ENCODE measurements at places on chromosomes 11 and 22.

DNA sequence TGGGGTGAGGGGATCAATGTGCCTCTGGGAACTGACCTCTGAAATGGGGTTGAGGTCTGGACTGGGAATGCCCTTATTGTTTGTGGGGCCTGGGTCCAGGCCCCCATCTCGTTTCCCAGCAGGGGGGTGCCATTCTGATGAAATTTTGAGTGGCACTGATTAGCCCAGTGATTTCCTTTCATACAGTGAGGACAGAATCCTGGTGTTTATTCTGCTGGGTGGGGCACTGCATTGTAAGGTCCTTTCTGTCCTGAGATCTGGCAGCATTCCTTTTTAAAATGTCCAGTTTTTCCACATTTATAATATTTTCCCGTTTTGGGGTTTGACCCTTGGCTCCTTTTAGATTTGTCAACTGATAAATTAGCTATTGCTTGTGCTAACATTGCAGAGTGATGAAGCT lies 27.1 kb downstream of the OR10A6 start:
- DNase-seq, result no peak

DNA sequence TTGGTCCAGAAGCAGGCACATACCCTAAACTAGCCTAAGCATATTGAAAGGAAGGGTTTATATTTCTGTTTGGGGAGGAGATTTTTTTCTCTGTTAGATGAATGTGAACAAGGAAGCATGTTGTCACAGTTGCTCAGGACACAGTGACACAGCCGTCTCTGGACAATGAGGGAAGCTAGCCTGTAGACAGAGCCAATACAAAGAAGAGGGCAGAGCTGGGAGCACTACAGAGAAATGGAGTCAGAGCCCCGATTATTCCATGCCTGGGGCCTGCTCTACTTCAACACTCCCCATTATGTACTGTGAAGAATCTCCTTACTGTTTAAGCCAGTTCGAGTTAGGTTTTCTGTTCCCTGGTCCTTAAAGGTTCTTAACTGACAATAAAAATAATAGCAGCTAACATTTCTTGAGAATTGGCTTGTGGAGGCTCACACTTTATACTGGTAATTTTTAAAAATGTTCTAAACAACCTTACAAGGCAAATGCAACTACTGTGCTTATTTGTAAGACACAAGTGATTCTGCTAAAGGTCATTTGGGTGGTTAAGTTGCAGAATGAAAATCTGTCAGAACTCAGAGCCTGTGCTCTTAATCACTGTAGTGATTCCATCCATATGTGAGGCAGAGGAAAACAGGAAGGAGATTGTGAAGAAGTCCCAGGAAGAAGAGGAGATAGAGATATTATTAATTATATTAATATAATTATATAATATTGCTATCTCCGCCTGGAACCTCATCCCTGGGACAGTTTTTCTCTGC lies 58.8 kb upstream of the RRAS2 start:
- DNase-seq, result no peak

DNA sequence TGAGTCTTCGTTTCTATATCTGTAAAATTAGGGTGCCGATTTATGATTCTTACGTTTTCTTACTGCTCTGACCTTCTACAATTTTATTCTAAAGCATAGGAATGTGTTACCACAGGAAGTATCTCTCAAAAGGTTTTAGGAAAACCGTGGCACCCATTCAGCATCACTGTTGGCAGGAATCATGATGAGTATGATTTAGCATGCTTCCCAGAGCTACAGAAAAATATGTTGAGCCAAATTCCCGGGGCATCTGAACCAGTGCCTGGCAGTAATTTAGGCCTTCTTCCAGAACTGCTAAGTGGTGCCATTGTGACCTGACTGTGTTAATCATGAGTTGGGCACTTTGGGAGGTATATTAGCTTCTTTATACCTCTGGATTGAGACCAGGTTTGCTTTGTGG lies 605.0 kb upstream of the RAG2 start:
- DNase-seq, result no peak

DNA sequence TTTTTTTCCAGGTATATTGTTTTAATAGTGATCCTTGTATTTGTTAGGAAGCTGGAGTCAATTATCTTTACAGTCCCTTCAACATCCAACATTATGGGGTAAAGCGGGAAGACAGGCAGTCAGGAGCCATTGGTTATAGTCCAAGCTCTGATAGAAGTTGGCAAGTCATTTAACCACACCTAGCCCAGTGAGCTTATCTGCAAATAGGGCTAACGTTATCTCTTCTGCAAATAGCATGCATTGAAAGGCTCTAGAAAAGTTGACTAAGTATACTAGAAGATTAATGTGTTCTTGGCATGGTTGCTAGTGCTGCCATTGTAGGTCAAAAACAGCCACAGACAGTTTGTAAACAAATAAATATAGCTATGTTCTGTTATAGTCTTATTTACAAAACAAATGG lies 520.7 kb downstream of the OPCML start:
- no peak for DNase-seq

GRCh38 chr22:48489551-48490499 lies 1337.8 kb downstream of the BRD1 start:
- DNase-seq, result no peak

- DNase-seq, result no peak
Measured at GRCh38 chr11:129590030-129590752, 214.5 kb downstream of the BARX2 start.

- no peak for DNase-seq
Measured at GRCh38 chr11:12411806-12412727, 34.7 kb downstream of the PARVA start.

DNA sequence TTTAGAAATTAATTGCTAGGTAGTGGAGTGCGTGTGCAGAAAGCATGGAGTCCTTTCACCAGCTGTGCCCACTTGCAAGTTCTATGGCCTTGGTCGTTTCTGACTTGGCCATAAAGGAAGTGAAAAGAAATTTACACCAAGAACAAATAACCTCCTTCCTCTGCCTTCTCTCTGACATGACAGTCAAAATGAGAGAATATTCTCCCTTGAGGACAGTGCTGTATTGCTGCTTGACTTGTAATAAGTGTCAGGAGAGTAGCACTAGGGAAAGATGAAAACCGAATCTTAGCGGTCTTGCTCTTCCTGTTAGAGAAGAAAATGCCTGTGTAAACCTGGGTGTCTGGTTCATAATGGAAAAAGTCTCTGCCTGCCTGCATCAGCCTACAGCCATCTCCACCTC lies 333.1 kb upstream of the RAG2 start:
- no peak for DNase-seq

DNA sequence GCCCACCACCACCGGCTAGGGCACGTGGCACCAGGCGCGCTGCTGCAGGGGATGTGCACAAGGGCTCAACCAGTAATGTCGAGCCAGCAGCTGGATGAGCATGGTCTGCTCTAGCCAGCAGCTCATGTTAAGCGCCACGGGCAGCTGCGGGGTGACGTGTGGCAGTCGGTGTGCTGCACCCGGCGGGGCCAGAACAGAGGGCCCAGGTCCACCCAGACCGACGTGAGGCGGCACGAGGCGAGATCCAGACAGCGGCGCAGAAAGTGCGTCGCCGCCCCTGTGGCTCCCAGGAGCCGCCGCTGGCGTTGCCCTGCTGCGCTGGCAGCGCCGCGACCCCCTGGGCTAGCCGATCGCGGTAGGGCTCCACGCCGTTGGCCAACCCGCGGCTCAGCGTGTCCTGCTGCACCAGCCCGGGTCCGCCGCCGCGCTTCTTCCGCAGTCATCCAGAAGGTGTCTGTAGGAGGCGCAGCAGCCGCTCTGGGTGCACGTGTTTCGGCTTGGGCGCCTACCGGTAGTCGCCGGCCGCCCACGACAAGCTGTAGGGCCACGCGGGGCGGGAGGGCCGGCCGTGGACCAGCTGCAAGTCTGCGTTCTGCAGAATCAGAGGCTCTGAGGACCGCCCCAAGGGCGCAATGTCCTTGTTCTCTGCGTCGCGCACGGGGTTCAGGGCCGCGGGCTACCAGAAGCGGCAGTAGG lies 4.6 kb upstream of the GALR3 start:
- DNase-seq, result peak; percentile 71

- peak; percentile 79 for DNase-seq
Measured at GRCh38 chr11:62593434-62594044, 2.2 kb upstream of the TUT1 start.

- DNase-seq, result no peak
Measured at GRCh38 chr22:40000171-40000570, 5.4 kb downstream of the FAM83F start.

DNA sequence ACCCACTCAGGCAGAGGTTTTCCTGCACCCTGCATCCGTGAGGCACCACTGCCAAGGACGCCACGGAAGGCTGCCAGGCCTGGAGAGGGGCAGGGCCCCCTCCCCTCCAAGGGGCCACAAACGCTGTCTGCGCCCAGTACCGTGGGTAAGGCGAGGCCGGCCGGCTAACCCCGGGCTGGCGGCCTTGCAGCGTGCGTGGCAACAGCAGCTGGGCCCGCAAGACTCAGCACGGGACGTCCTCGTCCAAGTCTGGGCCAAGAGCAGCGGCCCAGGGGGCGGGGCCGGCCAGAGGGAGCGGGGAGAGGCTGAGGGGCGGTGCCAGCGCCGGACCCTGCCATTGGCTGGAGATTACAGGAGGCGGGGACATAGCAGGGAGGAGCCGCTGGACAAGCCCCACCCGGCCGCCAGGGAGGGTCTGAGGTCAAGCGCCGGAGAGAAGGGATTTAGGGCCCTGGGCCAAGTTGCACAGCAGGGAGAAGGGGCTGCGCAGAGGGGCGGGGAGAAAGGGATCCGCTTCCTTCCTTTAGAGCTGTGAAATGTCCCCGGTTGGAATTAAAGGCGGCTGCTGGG lies 16.0 kb downstream of the SLC43A1 start:
- peak; percentile 16 for DNase-seq

DNA sequence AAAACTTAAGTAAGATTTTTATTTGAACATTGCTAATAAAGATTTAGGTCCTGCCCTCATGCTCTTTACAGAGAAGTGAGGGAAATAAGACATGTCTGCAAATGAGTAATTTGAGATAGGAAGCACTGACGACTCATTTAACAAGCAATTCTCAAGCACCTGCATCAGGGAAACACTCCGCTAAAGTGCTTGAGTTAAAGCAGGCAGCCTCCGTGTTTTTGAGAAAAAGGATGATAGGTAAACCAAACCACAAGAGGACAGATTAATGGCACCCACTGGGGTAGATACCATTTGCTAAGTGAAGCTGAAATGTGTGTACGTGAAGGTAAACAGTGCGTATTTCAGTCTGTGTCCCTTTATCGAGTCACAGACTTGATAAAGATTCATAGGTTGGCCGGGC lies 184.6 kb upstream of the CARD18 start:
- DNase-seq, result no peak

DNA sequence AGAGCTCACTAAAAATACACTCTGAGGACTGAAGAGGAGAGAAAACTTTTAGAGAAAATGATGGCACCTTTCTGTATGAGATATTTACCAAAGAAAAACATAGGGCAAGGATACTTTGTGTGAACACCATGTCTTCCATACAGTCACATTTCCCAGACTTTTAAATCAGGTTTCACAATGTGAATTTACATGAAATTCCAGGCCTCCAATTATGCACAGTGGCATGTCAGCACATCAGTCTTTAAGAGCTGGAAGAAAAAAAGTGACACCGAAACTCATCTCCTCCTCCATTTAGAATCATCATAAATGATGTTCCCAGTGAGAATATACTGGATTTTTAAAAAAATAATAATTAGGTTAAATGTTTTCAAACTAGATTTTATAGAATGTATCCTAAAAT lies 232.2 kb upstream of the UBASH3B start:
- no peak for DNase-seq

GRCh38 chr11:6695377-6695776 lies 12.2 kb upstream of the MRPL17 start:
- no peak for DNase-seq

- DNase-seq, result no peak
Measured at GRCh38 chr11:102831489-102832440, 11.6 kb downstream of the MMP3 start.

GRCh38 chr11:44851496-44851895 lies 99.2 kb downstream of the TP53I11 start:
- DNase-seq, result no peak
